Naive B cell (primary cell): ENCODE measurements at places on chromosomes 12 and 14. TPM values are rescaled to one million over a fixed set of nuclear protein-coding genes. Genes with fewer than 3 reads are reported as not detected.

The NTN4 gene
- polyA plus RNA-seq: not detected

- DNase-seq: no peak
Measured at GRCh38 chr12:55874443-55874842, 31.7 kb upstream of the MMP19 start.

- no peak for DNase-seq
Measured at GRCh38 chr12:83128540-83128939, 441.8 kb downstream of the TMTC2 start.

DNA sequence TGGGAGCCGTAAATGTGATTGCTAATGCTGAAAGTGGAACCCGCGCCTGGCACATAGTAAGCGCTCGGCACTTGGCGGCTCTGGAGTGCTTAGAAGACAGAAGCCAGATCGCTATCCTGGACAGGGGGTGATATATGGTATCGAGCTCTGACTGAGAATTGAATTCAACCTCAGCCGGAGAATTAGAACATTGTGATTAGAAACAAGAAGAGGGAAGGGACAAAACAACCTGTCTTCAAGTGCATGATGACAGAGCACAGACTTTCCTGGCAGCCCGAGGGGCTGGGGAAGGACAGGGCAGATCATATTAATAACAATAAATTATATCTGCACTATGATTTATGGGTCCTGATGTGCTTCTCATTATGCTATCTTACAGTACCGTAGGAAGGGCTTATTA is 66.9 kb upstream of the TBX3 start:
- DNase-seq: no peak

DNA sequence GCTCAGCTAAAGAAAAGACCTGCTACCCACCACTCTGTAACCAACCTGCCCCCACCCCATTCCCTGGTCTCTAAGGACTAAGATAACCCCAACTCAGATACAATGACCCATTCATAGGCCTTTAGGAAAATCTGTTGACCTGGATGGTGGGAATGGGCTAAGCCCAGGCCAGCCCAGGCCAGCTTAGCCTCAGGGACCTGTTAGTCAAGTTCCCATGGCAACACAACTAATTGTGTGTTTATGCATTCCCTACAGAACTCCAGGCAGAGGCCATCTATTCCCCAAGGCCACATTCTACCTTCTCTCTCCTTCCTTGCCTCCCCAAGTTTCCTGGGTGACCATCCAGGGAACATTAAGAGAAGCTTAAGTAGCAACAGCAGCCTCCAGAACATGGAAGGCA is 16.1 kb upstream of the KRT8 start:
- DNase-seq: no peak

DNA sequence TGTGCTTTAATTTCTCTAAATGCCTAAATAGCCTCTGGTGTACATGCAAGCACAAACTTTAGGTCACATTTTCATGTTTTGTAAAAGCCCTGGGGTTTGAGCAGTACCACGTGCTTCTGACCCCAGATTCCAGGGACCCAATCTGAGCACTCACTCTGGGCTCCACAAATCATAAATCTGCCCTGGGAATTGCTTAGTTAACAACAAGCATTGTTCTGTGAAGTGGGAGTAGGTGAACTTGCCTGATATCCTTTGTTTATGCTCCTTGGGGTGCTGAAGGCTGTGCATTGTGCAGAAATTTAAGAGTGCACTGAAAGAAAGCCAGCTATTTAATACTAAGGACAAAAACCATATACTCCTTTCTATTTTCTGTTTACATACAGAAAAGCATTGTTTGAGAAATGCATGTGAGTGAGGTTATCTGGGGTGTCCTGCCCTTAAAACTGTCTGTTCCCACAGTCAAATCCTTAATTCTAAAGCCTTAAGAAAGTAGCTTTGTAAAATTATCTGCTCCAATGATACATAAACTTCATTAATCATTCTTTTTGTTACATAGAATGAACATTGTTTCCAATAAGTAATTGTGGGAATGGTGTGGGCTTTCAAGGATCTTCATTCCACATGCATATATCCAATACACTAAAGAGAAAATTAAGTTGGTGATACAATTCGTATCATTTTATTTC is 258.6 kb upstream of the NPAS3 start:
- DNase-seq: no peak
